Lower leg skin (tissue), 4 donors: ENCODE measurements at places on chromosomes 12 and 14. TPM values are rescaled to one million over a fixed set of nuclear protein-coding genes. Genes with fewer than 3 reads are reported as not detected.

DNA sequence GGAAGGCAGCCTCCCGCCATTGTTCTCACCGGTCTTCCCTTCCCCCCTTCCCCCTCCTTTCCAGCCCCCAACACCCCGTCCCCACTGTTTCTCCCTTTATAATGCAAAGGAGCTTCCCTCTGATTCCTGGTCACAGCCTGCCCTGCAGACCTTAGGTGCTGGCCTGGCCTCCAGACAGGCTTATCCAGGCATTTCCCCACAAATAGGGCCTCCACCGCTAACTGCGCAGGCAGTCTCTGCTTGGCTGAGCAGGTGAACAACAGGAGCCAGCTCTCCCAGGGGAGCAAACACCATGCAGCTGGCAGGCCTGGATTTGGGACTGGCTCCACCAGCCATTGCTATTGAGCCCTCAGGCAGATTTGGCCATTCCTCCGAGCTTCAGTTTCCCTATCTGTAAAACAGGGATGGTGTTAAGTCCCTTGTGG is 46.0 kb downstream of the SMIM41 start:
- DNase-seq = no peak

- no peak for DNase-seq
These were observed 80.5 kb downstream of the TMEM260 start for GRCh38 chr14:56659964-56660551.

DNA sequence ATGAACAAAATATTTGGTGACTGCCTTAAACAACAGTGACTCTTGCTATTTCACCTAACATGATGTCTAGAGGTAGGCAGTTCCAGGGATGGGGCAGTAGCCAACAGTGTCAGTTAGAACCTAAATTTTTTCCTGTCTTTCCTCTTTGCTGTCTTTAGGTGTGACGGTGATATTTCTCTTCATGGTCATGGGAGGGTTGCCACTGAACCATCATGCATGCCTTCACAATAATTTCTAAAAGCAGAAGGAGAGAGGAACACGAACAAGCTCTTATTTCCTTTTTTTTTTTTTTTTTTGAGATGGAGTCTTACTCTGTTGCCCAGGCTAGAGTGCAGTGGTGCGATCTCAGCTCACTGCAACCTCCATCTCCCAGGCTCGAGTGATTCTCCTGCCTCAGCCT is 2.4 kb downstream of the CCDC63 start:
- DNase-seq = no peak

- DNase-seq = no peak
These were observed 997.9 kb upstream of the FLRT2 start for GRCh38 chr14:84532016-84532415.

DNA sequence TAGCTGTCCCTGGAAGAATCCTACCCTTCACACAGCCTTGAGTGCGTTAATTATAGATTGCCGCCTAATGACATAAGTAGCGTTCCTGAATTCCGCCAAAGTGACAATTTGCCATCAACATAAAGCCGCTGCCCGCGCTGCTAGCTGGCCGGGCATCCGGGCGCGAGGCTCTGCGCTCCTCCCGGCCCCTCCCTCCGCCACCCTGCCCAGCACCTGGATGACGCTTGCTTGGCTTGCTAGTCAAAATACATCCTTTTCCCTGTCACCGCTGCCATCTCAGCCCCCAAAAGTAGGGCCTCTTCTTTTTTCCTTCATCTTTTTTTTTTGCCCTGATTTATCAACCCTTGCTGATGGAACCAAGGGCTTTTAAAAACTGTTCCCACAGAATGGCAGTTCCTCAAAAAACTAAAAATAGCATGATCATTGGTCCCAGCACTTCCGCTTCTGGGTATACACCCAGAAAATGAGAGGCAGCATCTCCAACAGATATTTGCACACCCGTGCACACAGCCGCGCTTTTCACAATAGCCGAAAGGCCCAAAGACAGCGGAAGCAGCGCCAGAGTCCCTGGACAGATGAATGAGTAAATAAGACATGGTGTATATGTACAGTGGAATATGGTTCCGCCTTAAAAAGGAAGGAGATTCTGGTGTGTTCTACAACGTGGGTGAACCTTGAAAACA is 235.2 kb downstream of the BCL11B start:
- peak; percentile 42 for DNase-seq

GRCh38 chr12:27585739-27586265 is 61.8 kb downstream of the PPFIBP1 start:
- no peak for DNase-seq

FGD4 gene
- total RNA-seq = 62.8 TPM

DNA sequence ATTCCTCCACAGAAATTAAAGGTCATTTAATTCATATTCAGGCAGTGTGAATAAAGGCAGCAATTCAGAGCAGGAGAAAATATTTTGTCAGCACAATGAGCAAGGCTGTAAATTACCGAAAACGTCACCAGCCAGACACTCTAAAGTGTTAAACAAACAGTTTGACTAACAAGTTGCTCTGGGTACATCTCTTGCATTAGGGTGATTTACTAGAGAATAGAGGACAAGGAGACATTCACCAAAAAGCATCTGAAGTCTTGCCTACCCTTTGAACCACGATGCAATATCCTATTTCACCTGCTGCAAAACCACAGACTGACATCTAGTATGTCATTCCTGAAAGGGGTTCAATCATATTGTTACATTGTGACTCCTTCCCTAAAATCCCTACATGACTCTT is 27.1 kb upstream of the GPHB5 start:
- DNase-seq = no peak

GRCh38 chr12:71415336-71416231 is 24.0 kb upstream of the LGR5 start:
- no peak for DNase-seq

DNA sequence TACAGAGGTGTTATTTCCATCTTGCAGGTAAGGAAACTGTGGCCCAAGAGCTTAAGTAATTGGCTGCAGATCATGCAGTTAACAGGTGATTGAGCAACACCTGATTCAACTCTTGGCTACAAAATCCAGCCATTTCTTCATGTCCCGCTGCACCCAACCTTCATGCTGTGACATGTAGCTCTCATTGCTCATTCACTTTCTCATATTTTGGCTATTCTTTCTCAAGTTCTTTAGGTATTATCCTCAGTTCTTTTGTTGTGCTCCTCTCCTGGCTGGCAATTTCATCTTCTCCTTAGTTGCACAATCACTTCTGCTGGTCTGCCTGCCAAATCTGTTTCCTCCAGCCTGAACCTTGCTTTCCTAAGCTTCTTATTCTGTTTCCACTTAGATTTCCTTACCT is 300.8 kb downstream of the SSPN start:
- DNase-seq = no peak

DNA sequence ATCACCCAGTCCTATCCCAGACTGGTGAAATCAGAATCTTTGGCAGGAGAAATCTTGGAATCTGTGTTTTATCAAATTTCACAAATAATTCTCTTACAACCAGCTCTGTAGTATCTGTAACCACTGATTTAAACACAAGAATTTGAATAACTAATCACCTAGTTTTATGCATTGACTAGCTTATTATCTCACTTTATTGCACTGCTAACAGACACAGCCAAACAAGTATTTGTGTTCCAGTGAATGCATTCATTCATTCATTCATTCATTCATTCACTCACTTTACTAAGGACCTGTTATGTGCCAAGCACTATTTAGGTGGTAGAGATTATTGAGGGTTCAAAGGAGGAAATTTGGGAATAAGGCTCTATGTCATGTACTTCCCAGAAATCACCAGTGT is 16.2 kb downstream of the LRRC74A start:
- no peak for DNase-seq

AKAP3 gene
- total RNA-seq = 0.61 TPM

AQP2 gene
- total RNA-seq = not detected

DNA sequence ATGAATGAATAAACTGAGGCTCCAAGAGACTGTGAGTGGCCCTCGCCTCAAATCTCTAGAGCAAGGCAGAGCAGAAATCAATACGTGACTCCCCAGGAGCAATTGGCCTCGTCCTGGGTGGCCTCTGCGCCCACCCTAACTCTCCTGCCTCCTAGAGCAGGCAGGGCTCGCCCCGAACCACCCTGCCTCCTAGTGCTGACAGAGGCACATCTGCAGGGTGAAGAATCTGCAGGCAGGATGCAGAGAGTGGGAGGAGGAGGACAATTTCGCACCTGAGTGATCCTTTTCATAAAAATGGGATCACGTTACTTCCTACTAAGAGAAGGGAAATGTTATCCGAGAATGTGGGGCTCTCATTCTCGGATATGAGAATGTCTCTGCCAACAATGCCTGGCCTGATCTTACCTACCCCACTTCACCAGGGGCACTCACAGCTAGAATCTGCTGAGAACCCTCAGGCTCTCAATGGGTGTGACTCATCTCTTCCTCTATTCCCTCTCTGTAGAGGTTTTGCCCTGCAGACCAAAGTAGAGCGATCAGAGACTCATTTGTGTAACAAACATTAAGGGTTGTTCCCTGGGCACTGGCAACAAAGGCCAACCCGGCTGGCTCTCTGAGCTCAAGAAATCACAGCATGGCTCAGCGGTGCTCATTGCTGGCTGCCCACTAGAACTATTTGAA is 61.7 kb upstream of the BCL2L14 start:
- DNase-seq = no peak

GRCh38 chr12:132946246-132946820 is 9.8 kb downstream of the ZNF605 start:
- DNase-seq = no peak

DNA sequence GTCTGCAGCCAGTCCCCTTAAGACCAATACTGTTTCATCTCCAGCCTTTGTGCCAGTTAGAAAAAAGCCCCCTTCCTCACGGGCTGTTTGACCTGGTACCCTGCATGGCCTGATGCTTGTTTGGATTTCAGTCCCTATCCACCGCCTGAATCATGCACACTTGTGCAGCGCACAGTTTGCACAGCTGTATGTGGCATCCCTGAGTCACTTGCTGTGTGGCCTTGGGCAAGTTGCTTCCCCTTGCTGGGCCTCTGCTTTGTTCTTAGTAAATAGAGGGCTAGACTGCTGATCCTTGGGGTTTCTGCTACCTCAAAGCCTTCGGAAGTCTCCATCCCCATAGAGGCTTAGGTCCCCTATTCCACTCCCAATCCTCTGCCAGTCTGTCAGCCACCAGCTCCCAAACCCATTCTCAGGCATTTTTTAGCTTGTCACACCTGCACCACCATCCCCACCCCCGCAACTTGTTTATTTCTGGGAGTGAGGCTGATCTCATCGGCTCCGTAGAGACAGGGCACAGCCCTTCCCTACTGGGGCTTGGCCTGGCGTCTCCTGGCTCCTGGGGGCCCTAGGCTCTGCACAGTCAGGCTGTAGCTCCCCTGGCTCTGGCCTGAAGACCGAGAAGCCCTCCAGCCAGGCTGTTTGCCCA is 8.8 kb downstream of the KRT80 start:
- DNase-seq = no peak

DNA sequence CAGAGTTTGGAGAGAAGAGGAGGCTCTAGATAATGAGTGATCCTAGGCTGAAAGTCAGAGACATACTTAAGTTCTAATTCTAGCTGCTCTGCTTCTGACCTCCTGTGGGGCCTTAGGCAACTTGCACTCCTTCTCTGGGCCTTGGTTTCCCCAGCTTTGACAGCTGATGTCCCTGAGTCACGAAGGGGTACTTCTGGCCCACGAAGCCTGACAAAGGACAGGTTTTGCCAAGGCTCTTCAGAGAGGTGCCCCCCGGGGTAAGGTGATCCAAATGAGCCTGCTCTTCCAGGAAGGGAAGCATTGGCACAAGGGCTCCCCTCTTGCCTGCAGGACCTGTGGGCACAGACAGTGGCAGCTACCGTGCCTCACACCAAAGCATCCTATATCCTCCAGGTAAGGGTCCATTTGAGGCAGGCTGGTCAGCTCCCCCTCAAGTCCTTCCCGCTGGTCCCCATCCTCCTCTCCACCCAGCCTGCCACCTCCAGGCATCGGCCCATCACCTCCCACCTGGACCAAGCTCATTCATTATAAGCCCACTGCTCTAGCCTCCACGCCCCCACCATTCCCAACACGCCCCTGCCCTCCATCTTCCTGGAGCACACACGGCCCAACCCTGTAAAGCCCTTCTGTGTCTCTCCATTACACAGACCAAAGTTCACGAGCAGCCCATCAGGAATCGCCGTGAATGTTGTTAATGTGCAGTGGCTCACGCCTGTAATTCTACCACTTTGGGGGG is 1.9 kb upstream of the PPP1R13B start:
- DNase-seq = no peak

KRT85 gene
- total RNA-seq = not detected

GRCh38 chr12:52186118-52186840 is 5.5 kb downstream of the KRT80 start:
- DNase-seq = no peak

DNA sequence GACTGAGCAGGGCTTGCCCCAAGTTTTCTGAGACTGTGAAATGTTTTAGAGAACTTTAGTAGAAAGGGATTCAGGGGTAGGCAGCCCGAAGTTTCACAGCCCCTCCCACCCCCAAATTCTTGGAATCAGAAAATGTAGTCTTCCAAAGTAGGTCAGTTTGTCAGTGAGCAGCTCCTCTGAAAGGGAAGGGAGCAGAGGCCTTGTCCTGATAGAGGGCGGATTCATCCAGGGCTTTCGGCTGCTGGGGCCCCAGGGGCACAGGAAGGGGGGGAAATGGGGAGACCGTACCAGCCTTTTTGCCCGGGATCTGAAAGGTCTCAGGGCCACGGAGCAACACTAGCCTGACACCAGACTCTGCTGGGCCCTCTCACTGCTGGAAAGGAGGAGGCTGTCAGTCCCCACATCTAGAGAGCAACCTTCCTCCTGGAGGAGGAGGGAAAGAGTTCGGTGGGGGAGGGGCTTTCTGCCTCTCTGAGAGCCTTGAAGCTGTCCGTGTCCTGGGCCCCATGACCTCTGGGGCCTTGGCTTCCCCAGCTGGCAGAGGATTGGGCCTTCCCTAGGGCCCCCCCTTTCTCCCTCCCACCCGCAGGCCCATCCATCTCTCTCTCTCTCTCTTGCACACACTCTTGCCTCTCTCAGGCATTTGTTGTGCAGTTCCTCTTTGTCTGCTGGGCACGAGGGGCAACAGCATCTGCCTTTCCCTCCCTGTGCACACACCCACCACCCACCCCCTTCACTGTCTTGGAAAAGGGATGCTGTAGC is at the start of gene IKZF4:
Gene IKZF4 (plus strand): TSS at position 621 of the 762 bp plus-strand sequence. CDS start 451 bp downstream, outside the sequence.
- DNase-seq = no peak

BCAT1 gene
- 2.7 TPM for total RNA-seq

- DNase-seq = no peak
These were observed 16.0 kb upstream of the OR6S1 start for GRCh38 chr14:20657216-20658211.

- no peak for DNase-seq
These were observed 114.1 kb upstream of the E2F7 start for GRCh38 chr12:77179515-77179914.

IL22 gene
- total RNA-seq = not detected

- no peak for DNase-seq
These were observed 21.6 kb downstream of the SPATS2 start for GRCh38 chr12:49388682-49389386.

SLC8A3 gene
- 0.39 TPM for total RNA-seq

DNA sequence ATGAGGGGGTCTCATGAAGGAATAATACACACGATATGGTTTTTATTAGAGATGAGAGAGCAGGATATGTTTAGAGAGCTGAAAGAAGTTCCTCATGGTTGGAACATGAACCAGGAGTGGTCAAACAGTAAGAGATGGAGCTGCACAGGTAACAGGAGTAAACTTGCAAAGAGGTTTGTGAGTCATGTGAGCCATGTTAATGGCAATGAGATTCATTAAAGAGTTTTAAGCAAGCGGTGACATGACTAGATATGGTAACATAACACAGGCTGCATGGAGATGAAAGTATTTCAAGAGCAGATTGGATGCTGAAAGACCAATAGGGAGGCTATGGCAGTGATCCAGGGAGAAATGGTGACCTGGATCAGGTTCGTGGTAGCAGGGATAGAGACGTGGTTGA is 62.6 kb upstream of the SSTR1 start:
- DNase-seq = peak; percentile 35

GRCh38 chr12:50934371-50934851 is 17.9 kb upstream of the HIGD1C start:
- no peak for DNase-seq

- no peak for DNase-seq
These were observed 47.9 kb upstream of the KCNC2 start for GRCh38 chr12:75257510-75257909.
